Activated T-helper 1 cell treated with anti-CD3 and anti-CD28 coated beads, Interleukin-2, amount 50 U/mL, for 16 hours (primary cell): ENCODE measurements at places on chromosomes 7 and 10.

DNA sequence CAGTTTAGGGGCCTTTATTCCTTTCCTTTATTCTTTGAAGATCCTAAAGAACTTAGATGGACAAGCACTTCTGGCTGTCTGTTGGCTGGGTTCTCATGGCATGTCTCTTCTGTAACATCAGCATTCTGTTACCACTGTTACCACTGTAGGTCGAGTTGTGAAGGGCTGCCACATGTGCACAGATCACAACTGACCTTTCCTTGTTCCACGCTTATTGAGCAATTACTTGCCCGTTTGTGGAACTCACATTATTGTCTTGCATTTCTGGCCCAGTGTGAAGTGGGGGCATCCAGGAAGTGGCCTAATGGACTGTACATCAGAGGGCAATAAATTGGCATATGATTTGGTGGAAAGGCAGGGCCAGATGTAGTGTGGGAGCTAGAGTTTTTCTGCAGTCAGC lies 23.7 kb downstream of the GBF1 start:
- DNase-seq: no peak

DNA sequence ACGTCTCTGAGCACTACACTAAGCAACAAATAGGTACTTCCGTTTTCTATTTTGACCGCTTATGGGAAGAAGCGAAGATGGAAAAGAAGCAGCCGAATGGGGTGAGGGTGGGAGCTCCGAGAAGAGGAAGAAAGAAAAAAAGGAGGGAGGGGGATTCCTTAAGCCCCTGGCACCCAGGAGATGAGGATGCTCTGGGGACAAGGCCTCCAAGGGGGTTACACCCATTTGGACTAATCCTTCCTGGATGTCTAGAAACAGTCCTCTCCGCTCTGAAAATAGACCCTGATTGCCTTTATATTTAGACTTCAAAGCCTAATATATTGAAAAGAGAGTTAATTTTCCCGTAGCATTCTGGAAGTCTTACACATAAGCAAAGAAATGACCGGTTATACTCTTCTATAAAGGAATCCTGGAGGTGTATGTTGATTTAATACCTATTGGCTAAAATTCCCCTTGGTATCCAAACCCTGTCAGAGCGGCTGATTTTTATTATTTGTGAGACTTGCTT lies 676 bp upstream of the HTR7 start:
- DNase-seq: no peak

- no peak for DNase-seq
These were observed 525.8 kb downstream of the KIF20B start for GRCh38 chr10:90227217-90227656.

GRCh38 chr10:114402871-114403540 lies 1.3 kb downstream of the AFAP1L2 start:
- DNase-seq: no peak

GRCh38 chr7:12570168-12570533 lies 369 bp upstream of the SCIN start:
- no peak for DNase-seq

- no peak for DNase-seq
These were observed 103.7 kb downstream of the HECTD2 start for GRCh38 chr10:91513598-91514424.

GRCh38 chr7:136405931-136406777 lies 429.0 kb upstream of the MTPN start:
- DNase-seq: no peak

GRCh38 chr7:11077816-11078215 lies 104.1 kb downstream of the PHF14 start:
- no peak for DNase-seq

- no peak for DNase-seq
These were observed 157.3 kb downstream of the LRRC4 start for GRCh38 chr7:127873715-127874636.

DNA sequence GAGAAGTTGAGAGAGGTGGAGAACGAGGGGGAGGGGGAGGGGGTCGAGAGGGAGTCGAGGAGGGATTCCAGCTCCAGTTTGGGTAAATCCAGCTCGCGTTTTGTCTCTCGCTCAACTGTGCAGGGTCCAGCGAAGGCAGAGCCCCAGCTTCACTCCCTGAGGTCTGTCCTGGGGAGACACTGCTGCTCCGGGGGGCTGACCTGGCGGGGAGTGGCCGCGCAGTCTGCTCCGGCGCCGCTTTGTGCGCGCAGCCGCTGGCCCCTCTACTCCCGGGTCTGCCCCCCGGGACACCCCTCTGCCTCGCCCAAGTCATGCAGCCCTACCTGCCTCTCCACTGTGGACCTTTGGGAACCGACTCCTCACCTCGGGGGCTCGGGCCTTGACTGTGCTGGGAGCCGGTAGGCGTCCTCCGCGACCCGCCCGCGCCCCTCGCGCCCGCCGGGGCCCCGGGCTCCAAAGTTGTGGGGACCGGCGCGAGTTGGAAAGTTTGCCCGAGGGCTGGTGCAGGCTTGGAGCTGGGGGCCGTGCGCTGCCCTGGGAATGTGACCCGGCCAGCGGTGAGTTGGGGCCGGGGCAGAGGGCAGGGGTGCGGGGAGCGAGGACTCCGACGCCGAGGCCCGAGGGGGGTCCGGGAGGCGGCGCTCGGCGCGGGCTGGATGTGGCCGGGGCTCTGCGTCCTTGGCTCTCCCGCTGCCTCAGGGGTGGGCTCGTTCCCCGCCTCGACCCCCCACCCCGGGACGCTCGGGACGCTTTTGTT lies at the start of gene TET1:
Gene TET1, plus strand, starts transcription at position 152 of the 757 bp plus-strand sequence. CDS start 12,002 bp downstream, outside the sequence.
- no peak for DNase-seq

DNA sequence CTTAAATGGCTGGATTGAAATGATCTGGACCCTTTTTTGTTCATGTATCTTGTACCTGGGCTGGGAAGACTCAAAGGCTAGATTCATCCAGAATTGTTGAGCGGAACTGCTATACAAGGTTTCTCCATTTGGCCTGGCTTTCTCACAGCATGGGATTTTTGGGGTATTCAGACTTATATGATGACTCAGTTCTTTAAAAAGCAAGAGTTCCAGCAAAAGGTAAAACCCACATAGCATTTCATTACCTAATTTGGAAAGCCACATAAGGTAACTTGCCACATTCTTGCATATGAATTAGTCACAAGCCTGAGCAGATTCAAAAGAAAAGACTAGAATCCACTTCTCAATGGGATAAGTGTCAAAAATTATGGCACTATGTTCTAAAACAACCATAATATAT lies 137.4 kb downstream of the HGF start:
- DNase-seq: no peak

DNA sequence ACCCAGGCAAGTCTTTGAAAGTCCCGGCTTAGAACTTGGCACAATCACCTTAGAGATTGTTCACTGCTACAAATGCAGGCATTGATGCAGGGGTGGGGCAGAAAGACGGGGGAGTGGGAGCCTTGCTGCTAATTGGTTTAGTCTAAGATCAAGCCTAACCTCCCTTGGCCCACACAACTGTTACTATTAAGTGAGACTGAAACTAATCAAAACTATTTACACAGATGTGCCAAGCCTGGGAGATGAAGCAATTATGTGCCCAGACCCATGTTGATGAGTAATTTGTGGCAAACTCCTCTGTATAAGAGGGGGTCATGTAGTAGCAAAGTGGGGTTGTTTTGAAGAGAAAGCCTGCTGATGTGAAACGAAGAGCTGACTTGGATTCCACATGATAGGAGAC lies 178.2 kb upstream of the ITGB1 start:
- DNase-seq: no peak

DNA sequence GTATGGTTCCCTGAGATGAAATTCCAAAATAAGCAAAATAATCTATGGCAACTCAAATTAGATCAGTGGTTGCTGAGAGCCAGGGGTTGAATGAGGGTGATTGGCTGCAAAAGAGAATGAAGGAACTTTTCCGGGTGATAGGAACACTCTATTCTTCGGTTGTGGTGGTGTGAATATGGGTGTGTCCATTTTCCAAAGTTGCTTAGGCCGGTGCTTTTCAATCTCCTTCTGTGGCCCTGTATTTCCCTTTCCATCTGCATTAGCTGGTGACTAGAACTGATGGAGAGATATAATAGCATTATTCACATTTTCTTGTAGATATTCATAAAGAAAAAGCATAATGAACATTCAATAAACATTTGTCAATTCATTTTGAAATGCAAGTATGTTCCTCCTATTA lies 382.9 kb downstream of the TFEC start:
- no peak for DNase-seq

DNA sequence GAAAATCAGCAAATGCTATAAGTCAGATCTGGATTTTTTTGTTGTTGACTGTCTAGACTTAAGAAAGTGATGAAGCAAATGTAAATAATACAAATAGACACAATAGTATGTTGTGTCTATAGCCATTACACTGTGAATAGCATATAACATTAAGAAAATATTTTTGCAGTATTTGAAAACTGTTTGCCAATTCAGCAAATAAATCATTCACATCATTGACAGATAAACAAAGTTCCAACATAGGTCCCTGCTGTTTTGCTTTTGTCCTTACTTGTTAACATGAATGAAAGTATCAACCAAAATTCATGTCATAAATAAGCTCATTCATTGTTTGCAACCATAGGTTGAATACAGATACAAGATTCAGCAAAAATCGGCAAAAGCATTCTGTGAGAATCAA lies 200.5 kb downstream of the KIF20B start:
- DNase-seq: no peak

DNA sequence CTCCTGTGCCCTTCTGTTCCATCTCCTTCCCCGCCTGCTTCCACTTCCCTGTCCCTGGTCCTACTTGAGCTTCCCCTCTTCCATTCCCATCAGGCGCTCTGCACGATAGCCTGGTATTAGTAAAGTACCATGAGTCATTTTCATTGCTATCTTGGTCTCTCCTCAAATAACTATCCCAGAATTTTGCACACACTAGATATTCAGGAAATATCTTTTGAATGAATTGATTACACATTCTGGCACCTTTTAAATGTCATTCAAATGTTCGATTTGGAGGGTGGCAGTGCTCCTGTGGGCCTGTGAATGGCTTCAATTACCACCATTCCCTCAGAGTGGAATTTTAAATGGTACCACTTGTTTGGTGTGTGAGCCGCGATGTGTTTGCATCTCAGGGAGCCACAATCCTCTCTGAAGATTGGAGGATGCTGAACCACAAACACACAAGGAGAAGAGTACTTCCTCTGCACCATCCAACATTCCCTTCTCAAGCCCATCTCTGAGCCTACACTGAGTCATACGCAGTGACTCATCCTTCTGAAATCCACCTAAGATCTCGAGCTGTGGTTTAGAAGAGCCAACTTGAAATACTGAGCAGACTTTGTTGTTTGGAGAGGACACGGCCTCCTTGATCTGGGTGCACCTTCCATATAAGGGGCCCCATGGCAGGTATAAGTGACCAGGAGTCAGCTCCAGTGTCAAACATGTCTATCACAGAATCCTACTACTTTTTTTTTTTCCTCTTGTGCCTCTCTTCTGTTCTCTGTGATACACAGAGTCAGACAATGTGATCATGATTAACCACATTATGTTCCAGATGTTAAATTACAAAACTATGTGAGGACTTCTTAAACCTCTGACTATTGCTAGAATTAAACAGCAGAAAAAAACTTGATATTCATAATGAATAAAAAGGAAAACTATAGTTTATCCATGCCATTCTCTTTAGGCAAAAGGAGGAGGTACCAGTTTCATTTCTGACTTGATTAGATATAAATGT lies 81.9 kb downstream of the BMPER start:
- DNase-seq: no peak

DNA sequence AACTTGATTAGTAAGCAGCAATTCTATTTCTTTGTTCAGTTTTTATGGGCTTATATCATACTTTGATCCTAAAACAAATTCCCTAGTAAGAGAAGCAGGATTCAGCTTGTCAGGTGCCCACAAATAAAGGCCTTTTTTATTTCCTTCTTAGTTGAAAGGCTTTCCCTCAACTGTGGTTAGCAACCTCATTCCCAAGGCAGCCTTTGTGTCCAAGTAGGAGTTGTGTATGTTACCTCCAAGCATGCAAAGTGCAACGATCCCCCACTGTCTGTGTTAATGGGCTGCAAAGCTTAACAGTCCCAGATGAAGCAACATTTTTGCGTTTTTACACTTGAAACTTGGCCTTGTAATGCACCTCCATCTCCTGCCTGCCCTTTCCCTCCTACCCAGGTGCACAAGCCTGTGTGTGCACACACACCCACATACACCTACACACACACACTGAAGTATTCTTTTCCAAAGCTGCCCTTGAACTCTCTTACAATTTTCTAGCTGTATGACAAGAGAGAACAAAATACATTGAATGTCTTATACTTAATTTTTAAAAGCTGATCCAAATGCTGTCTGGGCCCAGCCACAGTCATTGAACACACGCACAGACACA lies 278.2 kb downstream of the SNX13 start:
- DNase-seq: no peak

- DNase-seq: peak; percentile 26
These were observed 644 bp downstream of the SORBS1 start for GRCh38 chr10:95560278-95561176.

DNA sequence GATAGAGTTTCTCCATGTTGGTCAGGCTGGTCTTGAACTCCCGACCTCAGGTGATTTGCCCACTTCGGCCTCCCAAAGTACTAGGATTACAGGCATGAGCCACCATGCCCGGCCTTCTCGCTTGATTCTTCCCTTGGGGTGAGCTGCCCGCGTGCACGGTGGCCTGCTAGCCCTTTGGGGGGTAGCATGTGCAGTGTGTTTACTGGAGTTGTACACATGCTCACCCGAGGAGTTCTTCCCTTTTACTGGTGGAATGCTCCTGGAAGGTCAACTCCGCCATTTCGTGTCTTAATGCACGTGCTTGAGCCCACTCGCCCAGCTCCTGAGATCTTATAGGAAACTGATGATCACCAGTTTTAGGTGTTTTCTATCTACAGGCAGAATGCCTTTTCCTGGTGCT lies 17.0 kb upstream of the ADAMTS14 start:
- no peak for DNase-seq

DNA sequence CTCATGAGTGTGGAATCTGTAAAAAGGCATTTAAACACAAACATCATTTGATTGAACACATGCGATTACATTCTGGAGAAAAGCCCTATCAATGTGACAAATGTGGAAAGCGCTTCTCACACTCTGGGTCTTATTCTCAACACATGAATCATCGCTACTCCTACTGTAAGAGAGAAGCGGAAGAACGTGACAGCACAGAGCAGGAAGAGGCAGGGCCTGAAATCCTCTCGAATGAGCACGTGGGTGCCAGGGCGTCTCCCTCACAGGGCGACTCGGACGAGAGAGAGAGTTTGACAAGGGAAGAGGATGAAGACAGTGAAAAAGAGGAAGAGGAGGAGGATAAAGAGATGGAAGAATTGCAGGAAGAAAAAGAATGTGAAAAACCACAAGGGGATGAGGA lies 207.7 kb downstream of the ZEB1 start:
- no peak for DNase-seq

- no peak for DNase-seq
These were observed 19.4 kb downstream of the SHTN1 start for GRCh38 chr10:116985611-116986010.

DNA sequence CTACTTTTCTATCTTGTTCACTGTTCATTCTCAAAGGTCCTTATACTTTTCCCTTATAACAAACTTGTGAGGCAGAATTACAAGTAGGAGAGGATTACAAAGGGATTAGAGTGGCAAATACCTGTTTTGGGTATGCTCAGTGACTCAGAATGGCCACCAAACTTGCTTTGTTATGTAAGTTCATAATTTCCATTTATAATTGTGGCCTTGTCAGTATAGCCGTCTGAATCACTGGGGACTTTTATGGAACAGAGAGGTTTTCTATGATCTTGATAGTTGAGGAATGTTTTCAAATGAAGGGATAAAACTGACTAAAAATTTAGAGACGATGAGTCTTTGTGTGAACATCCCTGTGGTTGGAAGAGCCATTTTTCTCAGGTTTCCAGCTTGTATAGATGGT lies 116.2 kb downstream of the SND1 start:
- no peak for DNase-seq
